ENCODE measurements at places on chromosomes 1 and 21.

DNA sequence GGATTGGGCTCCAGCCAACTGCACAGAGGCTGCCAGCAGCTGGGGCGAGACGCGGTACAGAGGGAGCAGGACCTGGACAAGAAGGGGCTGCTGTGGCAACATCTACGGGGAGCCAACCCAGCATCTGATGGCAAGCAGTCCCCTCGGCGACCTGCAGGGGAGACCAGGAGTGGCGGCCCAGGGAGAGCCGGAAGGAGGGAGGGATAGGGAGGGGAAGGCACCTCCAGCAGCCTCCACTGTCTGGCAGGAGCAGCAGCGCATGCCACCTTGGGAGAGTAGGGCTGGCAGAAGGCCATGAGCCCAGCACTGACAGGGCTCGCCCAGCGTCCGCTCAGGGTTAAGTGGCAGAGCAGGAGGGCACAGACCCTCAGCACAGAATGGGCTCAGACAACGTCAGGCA, 17.3 kb downstream of the CHD5 start:
- DNase-seq: no peak

- DNase-seq: no peak
Measured at GRCh38 chr1:2460203-2460602, 15.9 kb upstream of the PLCH2 start.

- DNase-seq: no peak
Measured at GRCh38 chr21:35357041-35357780, 308.1 kb upstream of the RUNX1 start.

- DNase-seq: peak; percentile 72
Measured at GRCh38 chr1:26287033-26287711, 7.3 kb downstream of the SH3BGRL3 start.

DNA sequence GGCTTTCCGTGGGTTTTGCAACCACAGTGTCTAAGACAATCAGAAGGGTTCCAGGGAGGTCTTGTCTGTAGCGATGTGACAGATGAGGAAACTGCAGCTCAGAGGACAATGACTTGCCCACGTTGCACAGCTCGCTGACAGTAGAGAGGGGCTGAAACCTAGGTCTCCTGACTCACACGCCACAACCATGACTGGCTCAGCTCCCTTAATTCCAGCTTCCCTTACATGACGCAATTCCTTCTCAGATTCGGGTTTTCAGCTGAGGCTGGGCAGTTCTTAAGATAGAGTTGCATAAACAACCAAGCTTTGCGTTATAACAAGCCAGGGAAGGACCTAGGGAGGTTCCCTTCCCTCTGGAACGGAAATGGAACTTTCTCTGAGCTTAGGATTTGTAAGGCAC, 36.3 kb downstream of the DHCR24 start:
- DNase-seq: peak; percentile 55

DNA sequence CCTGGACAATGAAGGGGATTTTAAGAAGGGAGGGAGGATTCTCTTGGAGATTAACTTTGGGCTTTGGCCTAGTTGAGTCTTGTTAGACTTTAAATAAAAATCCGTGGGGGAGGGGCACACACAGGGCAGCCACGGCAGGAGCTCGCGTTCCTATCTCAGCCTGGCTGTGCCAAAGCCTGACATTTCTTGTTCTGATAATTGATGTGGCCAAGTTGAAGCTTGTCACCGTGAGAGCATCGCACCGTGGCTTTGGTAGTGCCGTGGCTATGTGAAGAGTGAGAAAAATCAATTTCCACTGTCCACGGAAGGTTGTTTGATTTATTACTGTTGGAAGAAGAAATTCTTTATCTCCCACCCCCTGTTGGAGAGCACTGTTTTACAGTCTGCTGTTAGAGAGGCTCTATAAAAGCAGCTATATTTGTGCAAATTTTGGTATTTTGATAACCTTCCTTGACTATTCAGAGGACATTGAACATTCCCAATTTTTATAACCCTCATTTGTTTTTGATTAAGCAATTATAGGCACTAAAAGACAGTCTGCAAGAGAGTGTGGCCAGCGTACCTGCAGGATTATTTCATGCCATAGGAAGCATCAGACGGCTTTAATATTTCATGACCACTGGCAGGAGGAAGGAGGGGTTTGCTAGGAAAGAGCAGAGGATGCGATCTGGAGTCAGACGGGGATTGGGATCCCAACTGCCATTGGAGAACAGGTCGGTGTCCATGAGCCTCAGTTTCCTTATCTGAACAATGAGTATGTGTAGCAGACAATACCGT, 160.7 kb downstream of the KAZN start:
- no peak for DNase-seq

DNA sequence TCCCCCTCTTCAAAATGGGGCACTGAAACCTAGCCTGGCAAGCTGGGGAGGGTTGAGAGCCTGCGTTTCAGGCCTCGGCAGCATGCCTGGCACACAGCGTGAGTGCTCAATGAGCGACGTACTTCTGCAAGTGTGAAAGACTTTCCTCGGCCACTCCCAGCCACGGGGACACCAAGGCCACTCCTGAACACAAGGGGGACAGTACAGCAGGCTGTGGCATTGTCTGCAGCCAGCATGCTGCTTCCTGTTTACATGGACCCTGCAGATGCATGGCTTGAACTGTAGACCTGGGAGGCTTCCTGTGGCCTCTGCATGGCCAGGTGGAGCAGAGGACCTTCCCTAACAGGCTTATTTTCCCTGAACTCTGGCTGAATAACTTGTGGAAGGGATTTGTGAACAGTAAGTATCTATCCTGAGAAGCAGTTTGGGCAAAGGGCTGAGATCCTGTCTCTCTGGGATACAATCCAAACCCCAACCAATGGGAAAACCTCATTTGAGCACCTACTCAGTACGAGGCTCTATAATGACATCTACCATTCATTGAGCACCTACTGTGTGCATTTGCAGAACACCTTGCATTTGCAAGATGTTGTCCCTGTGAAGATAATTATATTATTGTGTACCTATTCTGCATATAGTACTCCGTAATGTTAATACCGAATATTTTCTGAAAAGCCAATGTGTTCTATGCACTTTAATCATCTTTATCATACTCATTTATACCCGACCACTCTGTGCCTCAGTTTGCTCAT, 9.9 kb upstream of the HSPG2 start:
- DNase-seq: no peak

- no peak for DNase-seq
Measured at GRCh38 chr1:74430342-74430934, 82.0 kb downstream of the LRRC53 start.

DNA sequence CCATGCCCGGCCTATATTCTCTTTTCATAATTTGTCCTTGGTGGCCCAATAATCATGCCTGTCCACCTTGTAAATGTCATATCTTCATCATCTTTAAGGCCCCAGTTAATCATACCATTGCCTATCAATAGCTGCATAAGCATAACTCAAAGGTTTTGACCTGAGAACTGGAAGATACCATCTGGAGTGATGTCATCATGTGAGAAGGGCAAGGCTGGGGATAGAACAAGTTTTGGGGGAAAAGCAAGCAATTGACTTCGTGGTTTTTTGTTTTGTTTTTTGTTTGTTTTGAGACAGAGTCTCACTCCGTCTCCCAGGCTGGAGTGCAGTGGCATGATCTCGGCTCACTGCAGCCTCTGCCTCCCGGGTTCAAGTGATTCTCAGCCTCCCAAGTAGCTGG, 6.2 kb downstream of the UBIAD1 start:
- DNase-seq: no peak

DNA sequence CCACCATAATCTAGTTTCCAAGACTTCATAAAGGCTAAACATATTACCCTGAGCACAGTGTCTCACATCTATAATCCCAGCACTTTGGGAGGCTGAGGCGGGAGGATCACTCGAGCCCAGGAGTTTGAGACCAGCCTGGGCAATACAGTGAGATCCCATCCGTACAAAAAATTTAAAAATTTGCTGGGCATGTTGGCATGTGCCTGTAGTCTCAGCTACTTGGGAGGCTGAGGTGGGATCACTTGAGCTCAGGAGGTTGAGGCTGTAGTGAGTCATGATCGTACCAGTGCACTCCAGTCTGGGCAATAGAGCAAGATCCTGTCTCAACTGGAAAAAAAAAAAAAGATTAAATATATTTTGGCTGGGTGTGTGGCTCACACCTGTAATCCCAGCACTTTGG, 90.1 kb downstream of the PTPN14 start:
- no peak for DNase-seq

- no peak for DNase-seq
Measured at GRCh38 chr21:44057960-44058651, 46.0 kb downstream of the TRAPPC10 start.

GRCh38 chr21:37001441-37001840, 5.1 kb upstream of the RIPPLY3 start:
- DNase-seq: no peak

- DNase-seq: peak; percentile 74
Measured at GRCh38 chr1:39940253-39940652, 14.7 kb upstream of the MFSD2A start.

DNA sequence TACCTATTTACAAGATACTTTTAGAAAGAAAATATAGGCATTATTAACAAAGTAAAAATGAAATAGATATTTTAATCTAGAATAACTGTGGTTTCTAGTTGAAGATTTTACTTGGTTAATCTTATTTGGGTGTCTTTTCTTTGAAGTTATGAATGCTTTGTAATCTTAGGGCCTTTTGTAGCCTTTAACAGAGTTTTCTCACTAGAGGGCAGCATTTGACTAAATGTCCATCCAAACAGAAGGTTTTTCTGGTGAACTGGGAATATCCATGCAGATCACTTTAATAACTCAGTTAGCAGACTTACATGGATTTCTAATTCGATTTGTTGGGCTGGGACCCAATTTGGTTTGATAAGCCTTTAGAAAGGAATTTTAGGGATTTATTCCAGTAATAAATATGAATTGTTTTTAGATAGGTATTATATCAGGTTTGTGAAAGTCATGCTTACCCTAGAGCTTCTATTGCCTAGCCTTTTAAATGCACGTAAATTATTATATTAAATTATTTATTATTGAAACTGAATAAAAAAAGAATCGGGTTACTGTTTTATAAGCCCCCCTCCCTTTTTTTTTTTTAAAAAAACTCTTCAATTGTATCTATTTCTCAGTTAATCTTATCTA, 119.7 kb downstream of the ZNF326 start:
- no peak for DNase-seq
